ENCODE measurements at places on chromosomes 12 and 14. TPM values are rescaled to one million over a fixed set of nuclear protein-coding genes. Genes with fewer than 3 reads are reported as not detected.

GRCh38 chr12:104547235-104547634 is 90.5 kb downstream of the CHST11 start:
- no peaks in the 10 kb centered on the region for H3K36me3 ChIP-seq
- H3K27me3 ChIP-seq = peaks cover 80% of the 10 kb centered on the region
- H3K4me1 ChIP-seq = no peaks in the 10 kb centered on the region
- H3K27ac ChIP-seq = no peak overlapping the region
- no peak for DNase-seq

DNA sequence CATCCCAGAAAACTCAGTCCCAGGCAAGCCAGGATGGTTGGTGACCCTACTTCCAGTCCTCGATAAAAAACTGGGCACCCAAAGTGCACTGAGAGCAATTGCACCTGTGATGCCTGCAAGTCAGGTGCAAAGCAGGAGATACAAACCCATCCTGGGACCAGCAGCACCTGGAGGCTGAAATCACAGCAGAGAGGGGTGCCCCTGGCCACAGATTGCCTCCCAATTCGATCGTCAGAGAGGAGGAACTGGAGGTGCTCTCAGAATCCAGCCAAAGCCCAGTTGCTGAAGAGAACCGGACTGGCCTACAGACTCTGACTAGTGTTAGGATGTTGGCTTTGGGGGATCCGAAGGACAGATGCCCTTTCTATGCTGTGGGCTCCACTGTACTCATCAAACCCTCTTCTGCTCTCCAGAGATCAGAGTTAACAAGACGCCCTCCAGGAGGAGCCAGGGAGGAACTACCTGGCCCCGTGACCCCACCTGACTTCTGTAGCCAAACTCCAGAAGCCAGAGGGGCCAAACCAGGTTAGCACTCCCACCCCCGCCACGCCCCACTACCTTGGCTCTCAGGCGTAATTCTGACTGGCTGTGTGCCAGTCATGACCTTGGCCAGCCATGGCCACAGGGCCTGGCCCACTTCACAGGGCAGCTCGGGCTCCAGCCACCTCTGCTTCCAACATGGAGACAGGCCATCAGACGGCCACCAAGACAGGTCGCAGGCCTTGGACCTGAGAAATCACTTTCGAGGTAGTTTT is 284.5 kb upstream of the RTL1 start:
- DNase-seq = no peak
- no peak overlapping the region for H3K4me3 ChIP-seq
- no peaks in the 10 kb centered on the region for H3K36me3 ChIP-seq
- peaks cover 18% of the 10 kb centered on the region for H3K27me3 ChIP-seq
- H3K4me1 ChIP-seq = no peaks in the 10 kb centered on the region

The POU6F1 gene
- total RNA-seq = 2.5 TPM

- H3K4me1 ChIP-seq = no peaks in the 10 kb centered on the region
- no peak for DNase-seq
- H3K36me3 ChIP-seq = no peaks in the 10 kb centered on the region
- H3K27ac ChIP-seq = no peak overlapping the region
Observed at GRCh38 chr12:104171785-104172569, 34.0 kb upstream of the NFYB start.

The IFNG-AS1 gene
- total RNA-seq = not detected
